ENCODE measurements at places on chromosomes 11 and 22. TPM values are rescaled to one million over a fixed set of nuclear protein-coding genes. Genes with fewer than 3 reads are reported as not detected.

KLHL35 gene
- total RNA-seq = 2.7 TPM

KRTAP5-8 gene
- total RNA-seq = 0.22 TPM

MUC5AC gene
- total RNA-seq = not detected

PTPRJ gene
- total RNA-seq = 10.6 TPM

DGCR6 gene
- 1.2 TPM for total RNA-seq

C11orf52 gene
- total RNA-seq = 2.0 TPM
